ENCODE measurements at places on chromosomes 2 and 18.

GRCh38 chr18:51727780-51728179 is 530.3 kb upstream of the MEX3C start:
- no peak for DNase-seq

DNA sequence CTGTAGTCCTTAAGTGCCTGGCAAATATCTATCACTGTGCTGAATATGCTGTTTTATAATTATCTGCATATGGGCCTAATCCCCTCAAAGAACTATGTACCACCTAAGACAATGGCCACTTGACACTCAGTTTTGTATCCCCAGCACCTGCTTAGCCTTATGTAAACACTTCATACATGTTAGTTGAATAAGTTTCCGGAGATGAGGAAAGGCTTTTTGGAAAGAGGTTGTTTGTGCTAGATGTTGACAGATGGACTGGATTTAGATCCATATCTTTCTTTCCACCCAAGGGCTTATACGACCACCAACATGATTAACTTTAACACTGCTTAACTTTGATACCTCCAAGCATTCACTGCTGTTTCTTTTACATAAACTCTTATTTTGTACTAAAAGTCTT is 63.3 kb downstream of the FAM228A start:
- DNase-seq: no peak

- no peak for DNase-seq
Measured at GRCh38 chr18:77206676-77207374, 42.8 kb upstream of the GALR1 start.

- no peak for DNase-seq
Measured at GRCh38 chr2:150191349-150191748, 296.1 kb downstream of the RND3 start.

- DNase-seq: no peak
Measured at GRCh38 chr2:47300609-47301276, 102.2 kb upstream of the MSH2 start.

- no peak for DNase-seq
Measured at GRCh38 chr2:181411105-181411849, 45.9 kb upstream of the ITGA4 start.

DNA sequence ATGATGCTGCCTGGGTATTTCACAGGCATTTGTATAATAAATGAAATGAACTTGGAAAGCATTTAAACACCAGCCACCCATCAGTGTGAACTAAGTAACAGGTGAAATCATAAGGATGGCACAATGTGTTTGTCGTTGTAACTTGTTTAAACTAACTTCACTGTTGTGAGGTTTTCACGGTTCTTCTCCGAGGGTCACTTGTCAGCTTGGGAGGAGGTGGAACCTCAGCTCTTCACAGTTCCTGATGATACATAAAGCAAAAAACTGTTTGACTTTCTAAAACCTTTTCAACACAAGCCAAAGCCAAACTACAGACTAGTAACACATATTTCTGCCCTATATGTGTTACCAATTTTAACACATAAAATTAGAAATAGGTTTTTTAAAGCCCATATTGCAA is 13.1 kb downstream of the TMEM18 start:
- DNase-seq: no peak

- DNase-seq: no peak
Measured at GRCh38 chr2:137223722-137224121, 458.4 kb downstream of the THSD7B start.

DNA sequence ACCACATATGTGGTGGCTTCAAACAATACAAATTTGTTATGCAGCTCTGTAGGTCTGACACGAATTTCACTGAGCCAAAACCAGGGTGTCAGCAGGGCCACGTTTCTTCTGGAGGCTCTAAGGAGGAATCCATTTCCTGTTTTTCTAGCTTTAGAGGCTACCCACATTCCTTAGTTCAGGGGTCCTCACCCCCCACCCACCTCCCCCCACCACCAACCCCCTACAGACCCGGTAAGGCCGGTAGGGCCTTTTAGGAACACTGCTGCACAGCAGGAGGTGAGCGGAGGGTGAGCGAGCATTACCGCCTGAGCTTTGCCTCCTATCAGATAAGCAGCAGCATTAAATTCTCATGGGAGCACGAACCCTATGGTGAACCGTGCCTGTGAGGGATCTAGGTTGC is 10.6 kb upstream of the SLC39A10 start:
- DNase-seq: no peak

DNA sequence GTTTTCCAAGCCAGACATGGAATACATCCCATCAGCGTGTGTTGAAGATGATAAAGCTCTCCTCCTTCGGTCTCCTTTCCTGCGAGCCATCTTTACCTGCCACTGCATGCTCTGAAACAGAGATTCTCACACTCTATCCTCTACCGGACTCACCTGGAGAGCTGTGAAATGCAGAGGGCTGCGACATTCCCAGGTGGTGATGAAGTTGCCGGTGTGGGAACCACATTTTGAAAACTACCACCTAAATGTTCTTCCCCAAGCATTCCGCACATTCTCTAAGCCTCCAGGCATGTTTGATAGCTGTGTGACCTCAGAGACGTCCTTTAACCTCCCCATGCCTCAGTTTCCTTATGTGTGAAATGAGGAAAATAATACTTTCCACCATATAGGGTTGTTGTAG is 226.2 kb upstream of the RAB6C start:
- DNase-seq: no peak

- DNase-seq: no peak
Measured at GRCh38 chr18:24208270-24209035, 69.6 kb downstream of the CABYR start.

DNA sequence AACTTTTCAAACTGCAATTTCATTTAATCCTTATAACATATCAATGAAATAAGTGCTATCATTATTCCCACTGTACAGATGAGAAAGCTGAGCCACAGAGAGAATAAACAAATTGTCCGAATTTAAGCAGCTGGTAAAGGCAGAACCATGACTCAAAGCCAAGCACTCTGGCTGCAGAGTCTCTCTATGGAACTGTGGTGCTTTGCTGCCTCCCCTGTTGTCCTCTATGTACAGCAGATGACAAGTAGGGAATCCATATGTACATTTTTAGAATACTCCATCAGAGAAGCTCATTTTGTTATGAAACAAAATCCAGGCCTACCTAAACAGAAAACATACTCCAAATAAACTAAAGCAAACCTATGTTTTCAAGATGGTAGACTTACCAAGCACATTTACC is 45.1 kb downstream of the FARSB start:
- DNase-seq: no peak

- no peak for DNase-seq
Measured at GRCh38 chr18:23433360-23433759, 19.7 kb upstream of the RIOK3 start.

DNA sequence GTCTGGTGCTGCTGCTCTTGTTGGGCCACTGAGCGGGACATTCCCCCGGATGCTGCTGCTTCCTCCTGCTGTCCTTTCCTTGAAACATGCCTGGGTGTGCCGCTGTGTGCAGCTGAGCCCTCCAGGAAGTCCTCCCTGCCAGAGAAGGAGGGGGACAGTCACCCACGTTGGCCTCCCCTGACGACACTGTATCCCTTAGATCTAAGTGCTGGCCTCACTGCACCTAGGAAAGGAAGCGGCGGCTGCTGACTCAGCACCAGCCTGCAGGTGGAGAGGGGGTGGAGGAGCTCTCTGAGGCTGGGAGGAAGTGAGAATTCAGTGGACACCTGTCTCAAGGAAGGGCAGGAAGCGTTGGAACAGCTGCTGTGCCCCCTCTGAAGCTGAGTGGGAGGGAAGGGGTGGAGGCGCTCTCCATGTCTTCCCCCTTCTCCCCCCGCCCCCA is 239.8 kb downstream of the HAUS1 start:
- DNase-seq: no peak

- no peak for DNase-seq
Measured at GRCh38 chr2:80380736-80381135, 76.2 kb upstream of the LRRTM1 start.

DNA sequence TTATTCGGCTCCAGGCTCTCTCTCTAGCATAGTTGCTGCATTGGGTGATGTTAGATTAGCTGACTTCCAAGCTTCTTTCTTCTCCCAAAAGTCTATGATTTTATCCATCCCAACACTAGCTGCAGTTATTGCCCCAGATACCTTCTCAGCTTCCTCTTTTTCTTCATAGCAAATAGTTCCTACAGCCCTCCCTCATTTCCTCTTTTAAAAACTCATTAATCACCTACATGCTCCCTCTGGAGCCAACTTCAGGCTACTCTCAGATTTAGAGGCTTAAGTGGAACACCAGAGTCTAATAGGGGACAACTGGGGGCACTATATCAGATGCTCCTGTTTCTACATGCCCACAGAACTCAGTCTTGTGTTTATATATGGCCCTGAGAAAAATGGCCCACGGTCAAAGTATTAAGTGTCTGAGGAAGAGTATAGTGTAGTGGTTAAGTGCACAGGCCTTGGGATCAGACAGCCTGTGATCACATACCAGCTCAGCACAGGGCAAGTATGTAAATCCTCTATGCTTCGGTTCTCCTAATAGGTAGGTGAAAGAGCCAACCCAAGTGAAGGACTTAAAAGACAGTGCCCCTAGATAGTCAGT is 241.9 kb upstream of the SLC14A2 start:
- no peak for DNase-seq

DNA sequence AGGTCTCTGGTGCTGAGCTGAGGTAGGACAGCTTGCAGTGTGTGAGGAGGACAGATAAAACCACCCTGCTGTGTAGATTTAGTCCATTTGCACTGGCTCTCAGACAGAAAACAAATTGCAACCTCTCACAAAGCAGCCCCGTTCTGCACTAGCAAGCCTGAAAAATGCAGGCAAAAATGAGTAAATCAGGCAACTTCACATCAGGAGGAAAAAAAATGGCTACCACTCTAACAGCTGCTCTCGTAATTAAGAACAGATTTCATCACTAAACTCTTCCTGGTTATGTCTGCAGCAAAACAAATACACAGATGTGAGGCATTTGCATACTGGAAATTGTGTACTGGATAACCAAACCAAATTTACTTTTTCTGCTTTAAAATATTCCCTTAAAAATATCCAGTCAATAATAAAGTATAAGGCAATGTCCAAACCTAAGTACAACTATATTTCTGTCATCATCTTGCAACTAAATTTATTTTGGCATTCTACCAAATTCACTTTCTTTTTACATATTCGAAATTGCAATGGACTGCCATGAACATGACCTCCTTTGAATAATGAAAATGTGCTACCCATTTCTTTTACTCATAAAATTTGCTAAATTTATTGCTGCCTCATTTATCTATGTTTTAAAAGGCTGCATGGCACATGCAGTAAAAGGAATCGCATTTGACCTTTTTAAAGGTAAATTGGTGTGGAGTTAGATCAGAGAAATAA is 157.4 kb downstream of the AFF3 start:
- no peak for DNase-seq

DNA sequence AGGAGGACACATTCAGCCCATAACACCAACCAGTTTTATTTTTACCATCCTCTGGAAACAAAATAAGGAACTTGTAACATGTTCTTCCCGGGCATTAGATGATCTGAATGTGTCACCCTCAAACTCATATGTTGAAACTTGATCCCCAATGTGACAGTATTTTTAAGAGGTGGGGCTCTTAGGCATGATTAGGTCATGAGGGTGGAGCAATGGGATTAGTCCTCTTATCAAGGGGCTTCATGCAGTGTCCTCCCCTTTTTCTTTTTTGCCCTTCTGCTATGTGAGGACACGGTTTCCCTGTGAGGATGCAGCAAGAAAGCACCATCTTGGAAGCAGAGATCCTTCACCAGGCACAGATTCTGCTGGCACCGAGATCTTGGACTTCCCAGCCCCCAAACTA is 401.5 kb upstream of the TRIB2 start:
- DNase-seq: no peak

DNA sequence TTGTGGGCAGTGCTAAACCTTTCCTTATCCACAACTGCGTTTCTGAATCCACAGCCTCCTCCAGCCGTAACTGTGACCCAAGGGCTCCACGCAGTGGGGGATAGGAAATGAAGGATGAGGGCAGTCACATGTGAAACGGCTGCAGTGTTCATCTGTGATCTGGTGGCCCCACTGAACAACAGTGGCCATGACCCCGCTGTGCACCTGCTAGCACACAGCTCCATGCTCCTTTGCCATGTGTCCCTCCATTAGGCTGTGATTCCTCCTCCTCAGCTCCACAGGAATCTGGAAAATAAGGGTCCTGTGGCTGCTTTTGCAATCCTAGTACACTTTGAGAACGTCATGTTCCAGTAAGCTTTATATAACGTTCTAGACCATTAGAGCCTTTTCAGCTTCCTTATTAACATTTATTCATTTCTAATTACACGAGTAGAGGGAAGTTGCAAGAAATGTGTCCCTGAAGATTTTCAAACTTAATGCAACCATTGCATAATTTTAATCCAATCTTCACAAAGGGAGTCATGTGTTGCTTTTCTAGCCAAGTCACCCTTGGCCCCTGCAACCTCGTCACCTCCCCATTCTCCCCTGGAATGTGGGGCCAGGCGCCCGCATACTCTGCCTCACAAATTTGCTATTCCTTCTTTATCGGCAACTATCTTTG is 7.1 kb upstream of the NAPG start:
- no peak for DNase-seq

DNA sequence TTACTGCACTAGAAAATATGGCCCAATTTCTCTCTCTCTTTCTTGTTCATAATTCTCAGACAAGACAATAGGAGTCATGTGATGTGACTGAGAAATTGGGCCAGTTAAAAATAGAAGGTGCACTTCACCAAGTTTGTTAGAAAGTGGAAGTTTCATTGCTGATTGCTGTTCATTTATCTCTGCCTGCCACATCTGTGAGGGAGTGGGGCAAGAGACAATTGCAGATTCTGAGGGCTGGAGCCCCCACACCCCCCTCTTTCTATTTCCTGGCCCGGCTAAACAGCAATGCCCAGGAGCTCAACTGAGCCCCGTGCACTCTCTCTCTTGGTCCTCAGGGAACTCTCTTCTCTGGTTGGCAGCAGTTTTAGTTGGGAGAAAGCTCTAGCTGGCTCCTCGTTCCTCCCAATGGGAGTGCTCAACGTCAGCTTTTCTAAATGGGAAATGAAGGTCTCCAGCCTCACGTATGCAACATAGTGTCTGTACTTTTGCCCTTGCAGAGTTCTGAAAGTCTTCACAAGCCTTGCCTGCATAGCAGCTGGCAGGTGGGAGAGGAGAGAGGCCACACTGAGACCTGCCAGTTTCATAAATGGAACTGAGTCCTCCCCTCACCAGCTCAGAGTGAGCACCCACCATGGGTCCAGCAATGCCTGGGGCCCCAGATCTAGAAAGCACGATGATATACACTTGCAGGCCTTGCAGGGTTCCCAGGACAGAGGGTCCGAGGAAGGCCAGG is 115.7 kb downstream of the MYCN start:
- DNase-seq: no peak

- no peak for DNase-seq
Measured at GRCh38 chr2:61421611-61422010, 49.3 kb downstream of the USP34 start.

DNA sequence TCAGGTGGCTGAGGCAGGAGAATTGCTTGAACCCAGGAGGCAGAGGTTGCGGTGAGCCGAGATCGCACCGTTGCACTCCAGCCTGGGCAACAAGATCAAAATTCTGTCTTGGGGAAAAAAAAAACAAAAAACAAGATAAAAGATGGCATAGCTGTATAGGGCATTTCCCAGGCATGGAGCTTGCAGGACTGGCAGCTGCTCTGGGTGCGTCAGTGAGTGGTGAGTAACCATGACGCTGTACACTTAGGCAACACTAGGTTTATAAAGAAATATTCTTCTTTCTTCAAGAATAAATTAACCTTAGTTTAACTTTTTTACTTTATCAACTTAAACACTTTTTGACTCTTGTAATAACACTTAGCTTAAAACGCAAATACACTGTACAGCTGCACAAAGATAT is 15.4 kb downstream of the TGOLN2 start:
- DNase-seq: no peak
